ENCODE measurements at places on chromosomes 6 and 20. TPM values are rescaled to one million over a fixed set of nuclear protein-coding genes. Genes with fewer than 3 reads are reported as not detected.

GRCh38 chr6:108134213-108134970, 31.4 kb upstream of the NR2E1 start:
- no peak for DNase-seq

DNA sequence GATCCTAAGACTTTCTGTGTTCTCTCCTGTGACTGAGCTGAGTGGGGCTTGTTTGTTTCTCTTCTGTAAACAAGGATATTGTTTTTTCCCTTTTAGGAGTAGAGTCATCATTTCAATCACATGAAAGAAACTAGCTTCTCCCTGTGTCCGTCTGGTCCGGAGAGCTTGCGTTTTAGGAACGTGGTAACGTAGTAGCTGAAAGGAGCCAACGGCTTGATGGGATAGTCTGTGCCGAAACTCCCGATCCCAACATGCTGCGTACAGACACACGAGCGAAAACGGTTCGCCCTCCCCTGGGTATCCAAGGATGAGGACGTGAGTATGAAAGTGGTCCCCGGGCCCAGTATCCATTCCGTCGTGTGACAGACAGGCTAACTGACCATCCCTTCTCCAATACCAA, 146.5 kb downstream of the ZMYND8 start:
- DNase-seq = no peak

PTPRT gene
- total RNA-seq = not detected

SLC4A11 gene
- total RNA-seq = 3.8 TPM

GRCh38 chr6:129267028-129267427, 384.1 kb downstream of the LAMA2 start:
- no peak for DNase-seq

DNA sequence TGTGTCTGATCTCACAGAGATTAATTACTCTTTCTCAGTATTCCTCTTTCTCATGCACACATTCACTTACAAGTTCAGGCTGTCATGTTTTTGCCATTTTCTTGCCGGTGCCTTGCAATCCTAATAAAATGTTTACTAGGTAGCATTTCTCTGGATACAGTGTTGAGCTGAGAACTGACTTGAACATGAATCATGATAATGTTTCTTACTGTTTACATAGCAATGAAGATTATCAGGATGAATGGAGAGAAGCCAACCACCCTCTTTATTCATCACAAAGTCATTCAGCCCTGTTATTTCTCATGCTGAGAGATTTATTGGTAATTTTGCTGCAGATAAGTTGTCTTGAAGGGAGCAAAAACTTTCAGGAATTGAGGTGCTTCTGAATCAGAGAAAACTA, 185.5 kb upstream of the ECI2 start:
- DNase-seq = peak; percentile 81

DNA sequence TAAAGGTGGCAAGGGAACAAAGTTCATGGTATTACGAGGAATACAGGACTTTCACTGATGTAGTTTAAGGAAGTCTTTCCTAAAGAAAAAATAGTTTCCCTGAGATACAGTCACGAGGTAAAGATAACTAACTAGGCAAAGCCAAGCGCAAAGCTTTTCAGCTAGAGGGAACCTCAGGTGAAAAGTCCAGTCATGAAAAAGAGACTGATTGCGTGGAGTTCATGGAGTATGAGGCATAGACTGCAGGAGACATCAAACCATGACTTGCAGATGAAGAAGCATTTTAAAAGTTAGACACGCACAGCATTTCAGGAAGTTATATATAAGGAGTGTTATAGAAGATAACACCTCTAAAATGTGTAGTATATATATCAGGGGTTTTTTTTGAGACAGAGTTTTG, 205.6 kb upstream of the ZNF184 start:
- no peak for DNase-seq

GRCh38 chr20:46573234-46573633, 22.8 kb upstream of the OCSTAMP start:
- DNase-seq = no peak

DNA sequence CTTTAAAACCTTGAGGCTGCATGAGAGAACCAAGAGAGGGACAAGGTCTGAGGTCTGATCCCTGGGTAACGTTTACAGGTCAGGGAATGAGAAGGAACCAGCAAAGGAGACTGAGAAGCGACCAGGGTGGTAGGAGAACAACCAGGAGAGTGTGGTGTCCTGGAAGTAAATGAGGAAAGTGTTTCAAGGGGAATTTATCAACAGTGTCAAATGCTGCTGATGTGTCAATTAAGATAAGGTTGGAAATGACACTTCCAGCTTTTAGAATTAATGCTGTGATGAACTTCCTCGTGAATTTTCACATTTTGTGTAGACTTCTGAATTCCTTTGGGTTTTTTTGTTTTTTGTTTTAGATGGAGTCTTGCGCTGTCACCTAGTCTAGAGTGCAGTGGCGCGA, 83.7 kb downstream of the CNBD2 start:
- no peak for DNase-seq

SIRPG gene
- total RNA-seq = not detected

- no peak for DNase-seq
These were observed 206.0 kb upstream of the MARCKS start for GRCh38 chr6:113651120-113651519.

DNA sequence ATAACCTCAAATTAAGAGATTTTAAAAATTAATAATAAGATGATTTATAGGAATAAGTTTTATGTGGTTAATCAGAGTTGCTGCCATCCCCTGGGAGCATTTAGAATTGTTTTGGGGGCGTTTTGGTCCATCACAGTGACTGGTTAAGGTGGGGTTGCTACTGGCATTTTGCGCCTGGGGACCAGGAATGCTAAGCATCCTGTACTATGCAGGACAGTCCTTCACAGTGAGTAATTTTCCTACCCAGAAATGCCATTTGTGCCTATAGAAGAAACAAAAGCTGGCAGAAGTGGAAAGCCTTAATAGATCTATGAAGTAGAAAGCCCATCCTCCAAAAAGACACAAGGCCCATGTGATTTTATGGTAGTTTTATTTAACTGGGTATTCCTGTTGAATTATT, 118.0 kb downstream of the ANKS1A start:
- DNase-seq = no peak

- no peak for DNase-seq
These were observed 26.0 kb downstream of the PTPRA start for GRCh38 chr20:2899243-2899642.

- no peak for DNase-seq
These were observed 104.7 kb downstream of the OPRM1 start for GRCh38 chr6:154143753-154144152.

DNA sequence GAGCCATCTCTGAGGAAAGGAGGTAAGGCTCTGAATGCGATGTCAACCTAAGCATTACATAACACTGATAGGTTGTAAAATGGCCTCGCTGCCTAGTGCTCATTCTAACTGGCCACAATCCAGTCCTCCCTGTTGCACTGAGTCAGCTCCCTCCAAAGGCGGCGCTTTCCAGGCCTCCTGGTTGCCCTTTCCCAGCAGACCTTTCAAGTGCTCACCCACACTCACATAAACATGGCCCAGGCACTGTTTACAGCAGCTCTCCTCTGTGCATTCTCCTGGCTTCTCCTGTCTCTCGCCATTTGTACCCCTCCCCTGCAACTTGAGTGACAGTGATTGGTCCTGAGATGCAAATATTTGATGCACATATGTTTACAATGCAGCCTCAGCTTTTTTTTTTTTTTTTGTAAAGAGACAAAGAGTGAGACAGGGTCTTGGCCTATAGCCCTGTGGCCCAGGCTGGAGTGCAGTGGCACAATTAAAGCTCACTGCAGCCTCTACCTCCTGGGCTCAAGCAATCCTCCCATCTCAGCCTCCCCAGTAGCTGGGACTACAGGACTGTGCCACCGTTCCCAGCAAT, 36.8 kb upstream of the PRND start:
- DNase-seq = peak; percentile 19

DNA sequence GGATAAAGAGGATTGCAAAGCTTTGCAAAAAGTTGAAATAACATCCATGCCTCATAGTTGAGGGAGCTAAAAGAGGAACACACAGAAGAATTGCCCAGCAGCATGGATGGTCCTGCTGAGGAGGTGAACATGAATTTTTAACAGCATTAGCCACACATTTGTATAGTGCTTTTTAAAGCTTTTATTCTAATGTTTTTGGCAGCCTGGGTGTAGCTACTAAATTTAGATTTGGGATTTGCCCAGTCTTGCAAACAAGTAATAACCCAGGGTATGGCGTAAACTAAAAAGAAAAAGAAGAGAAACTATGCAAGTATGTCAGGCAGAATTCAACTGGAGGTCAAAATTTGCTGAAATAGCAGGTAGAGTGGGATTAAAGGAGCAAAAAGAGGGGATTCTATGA, 75.1 kb upstream of the PTPRK start:
- no peak for DNase-seq

- peak; percentile 57 for DNase-seq
These were observed 207.9 kb upstream of the MARCKS start for GRCh38 chr6:113649276-113649675.

DNA sequence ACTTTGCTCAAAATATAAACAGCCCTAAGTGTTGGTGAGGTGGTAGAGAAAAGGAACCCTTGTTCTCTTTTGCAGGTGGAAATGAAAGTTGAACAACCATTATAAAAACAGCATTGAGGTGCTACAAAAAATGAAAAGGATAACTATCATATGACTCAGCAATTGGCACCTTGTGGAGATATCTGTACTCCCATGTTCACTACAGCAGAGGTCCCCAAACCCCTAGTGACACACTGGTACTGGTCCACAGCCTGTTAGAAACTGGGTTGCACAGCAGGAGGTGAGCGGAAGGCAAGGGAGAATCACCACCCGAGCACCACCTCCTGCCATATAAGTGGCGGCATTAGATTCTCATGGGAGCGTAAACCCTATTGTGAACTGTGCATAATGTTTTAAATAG, 267.4 kb upstream of the THEMIS start:
- no peak for DNase-seq

DNA sequence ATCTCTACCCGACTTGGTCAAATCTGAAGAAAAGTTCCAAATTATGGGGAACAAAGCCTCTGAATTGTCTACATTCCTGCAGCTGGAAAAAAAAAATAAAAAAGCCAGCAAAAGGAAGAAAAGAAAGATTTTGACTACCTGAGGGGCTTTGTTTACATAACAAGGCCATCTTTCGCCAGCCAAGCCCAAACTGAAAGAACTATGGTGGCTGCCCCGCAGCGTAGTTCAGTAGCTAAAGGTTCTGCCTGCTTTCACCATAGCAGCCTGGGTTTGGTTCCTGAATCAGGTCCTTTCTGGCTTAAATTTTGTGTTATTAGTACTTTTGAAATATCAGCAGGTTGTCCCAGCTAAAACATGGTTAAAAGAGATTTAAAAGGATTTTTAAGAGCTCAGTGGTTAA, 35.4 kb downstream of the ZNF133 start:
- DNase-seq = no peak

- DNase-seq = no peak
These were observed 64.3 kb downstream of the BCAS4 start for GRCh38 chr20:50859161-50859560.

DNA sequence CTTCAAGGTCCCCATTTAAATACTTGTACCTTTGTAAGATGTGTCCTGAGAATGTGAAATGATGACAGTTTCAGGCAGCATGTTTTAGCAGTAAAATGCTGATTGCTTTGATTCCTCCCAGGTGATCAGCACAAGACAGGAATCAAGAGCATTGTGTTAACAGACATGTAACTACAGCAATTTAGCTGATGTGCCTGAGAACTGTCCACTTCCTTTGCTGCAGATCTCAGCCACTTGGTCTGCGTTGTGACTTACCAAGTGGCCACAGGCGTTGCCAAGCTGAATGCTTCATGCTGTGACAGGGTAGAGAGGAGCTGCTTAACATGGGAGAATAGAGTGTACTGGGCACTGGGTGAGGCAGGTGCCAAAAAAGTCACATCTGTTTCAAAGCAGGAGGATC, 767.0 kb upstream of the POU3F2 start:
- no peak for DNase-seq

- DNase-seq = no peak
These were observed 8.9 kb downstream of the RWDD1 start for GRCh38 chr6:116580198-116580597.

DNA sequence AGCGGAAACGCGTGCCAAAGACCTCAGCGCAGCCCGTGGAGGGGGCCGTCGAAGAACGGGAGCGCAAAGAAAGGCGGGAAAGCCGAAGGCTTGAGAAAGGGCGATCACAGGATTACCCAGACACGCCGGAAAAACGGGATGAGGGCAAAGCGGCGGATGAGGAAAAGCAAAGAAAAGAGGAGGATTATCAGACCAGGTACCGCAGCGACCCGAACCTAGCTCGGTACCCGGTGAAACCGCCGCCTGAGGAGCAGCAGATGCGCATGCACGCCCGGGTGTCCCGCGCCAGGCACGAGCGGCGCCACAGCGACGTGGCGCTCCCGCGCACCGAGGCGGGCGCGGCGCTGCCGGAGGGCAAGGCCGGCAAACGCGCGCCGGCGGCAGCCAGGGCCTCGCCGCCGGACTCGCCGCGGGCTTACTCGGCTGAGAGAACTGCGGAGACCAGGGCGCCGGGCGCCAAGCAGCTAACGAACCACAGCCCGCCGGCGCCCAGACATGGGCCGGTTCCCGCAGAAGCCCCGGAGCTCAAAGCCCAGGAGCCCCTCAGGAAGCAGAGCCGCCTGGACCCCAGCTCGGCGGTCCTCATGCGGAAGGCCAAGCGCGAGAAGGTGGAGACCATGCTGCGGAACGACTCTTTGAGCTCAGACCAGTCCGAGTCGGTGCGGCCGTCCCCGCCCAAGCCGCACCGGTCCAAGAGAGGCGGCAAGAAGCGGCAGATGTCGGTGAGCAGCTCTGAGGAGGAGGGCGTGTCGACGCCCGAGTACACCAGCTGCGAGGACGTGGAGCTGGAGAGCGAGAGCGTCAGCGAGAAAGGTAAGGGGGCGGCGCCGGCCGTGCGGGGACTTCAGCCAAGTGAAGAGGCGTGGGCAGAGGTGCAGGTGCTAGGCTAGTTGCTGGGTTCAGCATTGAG, 296.2 kb downstream of the RIMS1 start:
- DNase-seq = peak; percentile 8

CST4 gene
- not detected for total RNA-seq

- no peak for DNase-seq
These were observed 6.1 kb downstream of the SLC32A1 start for GRCh38 chr20:38730167-38730988.

LRRC73 gene
- 0.35 TPM for total RNA-seq

DNA sequence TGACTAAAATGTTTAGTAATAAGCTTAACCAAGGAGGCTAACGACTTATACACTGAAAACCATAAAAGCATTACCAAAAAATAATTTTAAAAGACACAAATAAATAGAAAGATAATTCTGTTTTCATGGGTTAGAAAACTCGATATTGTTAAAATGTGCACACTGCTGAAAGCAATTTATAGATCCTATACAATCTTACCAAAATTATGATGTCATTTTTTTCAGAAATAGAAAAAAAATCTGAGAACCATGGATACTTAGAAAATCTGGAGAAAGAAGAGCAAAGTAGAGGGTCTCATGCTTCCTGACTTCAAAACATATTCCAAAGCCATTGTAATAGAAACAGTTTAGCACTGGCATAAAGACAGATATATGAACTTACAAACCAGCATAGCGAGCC, 46.6 kb downstream of the HCRTR2 start:
- no peak for DNase-seq

GRCh38 chr6:7087066-7087465, 20.7 kb upstream of the RREB1 start:
- no peak for DNase-seq

METTL24 gene
- not detected for total RNA-seq
